ENCODE measurements at places on chromosomes 2 and 18.
A peak's percentile ranks its signal among the peaks of the same experiment; 100 is the strongest.

GRCh38 chr2:219129589-219129988 is 31.0 kb downstream of the NHEJ1 start:
- DNase-seq: no peak

DNA sequence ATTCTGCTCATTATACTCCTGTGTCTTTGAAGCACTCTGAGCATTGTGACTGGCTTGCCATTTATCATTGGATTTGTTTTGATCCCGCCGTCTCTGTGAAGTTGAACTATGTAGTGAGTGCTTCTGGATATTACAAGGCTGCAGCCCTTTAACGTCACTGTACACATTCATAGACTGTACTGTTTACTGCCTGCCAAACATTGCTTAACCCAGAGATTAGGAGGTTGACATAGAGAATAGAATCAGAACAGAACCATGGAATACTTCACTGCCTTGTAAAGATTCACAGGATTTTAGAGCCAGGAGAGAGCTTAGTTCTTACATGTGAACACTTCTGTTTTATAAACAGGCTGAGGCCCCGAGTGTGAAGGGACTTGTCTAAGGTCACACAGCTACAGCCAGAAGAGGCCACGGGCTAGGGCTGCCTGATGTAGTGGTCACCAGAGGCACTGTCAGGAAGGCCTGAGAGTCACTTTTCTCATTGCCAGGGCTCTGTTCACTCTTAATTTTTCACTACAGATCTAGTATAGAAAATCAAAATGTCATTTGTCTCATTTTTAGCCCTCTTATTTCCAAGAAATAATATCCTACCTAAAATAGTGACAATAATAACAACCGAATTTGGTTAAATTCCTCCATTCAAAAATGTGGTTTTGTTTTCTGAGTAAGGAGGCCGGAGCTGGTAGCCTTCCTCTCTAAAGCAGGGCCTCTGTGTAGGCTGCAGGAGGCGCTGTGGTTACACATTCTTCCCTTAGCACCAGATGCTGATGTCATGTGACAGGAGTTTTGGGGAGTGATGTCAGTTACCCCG is 87.9 kb downstream of the UGGT1 start:
- DNase-seq: peak; percentile 76

GRCh38 chr2:41283079-41283775 is 764.6 kb upstream of the PKDCC start:
- no peak for DNase-seq

- peak; percentile 70 for DNase-seq
Observed at GRCh38 chr2:237500681-237501424, 13.8 kb downstream of the MLPH start.

DNA sequence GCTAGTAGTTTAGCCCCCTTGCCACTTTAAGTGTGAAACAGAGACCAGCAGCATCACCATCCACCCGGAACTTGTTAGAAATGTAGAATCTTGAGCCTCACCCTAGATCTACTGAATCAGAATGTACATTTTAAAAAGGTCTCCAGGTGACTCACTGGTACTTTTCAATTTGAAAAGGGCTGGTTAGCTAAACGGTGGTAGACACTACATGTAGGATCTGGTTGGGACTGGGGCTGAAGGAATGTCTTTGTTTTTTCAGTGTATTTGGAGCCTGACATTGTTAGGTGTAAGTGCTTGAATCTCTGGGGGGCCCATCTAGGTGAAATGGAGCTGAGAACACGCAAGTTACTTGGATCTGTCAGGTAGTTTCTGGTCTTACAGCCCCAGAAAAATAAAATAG is 44.0 kb upstream of the XPO1 start:
- no peak for DNase-seq

DNA sequence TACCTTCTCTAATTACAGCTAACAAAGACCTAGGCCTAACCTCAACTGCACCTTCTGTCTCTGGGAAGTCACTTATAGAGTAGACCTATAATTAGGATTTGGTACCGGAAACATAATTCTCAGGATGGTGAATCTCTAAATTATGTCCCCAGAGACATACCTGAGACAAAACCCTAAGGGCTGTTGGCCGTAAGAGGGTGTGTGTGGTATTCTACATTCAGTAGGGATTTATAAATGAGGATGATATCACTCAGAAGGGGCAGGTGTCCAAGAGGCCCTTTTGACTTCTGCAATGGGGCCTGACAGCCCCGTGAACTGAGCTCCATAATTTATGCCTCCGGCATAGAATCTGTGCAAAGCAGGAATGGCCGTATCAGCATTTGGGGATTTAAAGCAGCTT is 13.5 kb upstream of the DARS1 start:
- DNase-seq: no peak

DNA sequence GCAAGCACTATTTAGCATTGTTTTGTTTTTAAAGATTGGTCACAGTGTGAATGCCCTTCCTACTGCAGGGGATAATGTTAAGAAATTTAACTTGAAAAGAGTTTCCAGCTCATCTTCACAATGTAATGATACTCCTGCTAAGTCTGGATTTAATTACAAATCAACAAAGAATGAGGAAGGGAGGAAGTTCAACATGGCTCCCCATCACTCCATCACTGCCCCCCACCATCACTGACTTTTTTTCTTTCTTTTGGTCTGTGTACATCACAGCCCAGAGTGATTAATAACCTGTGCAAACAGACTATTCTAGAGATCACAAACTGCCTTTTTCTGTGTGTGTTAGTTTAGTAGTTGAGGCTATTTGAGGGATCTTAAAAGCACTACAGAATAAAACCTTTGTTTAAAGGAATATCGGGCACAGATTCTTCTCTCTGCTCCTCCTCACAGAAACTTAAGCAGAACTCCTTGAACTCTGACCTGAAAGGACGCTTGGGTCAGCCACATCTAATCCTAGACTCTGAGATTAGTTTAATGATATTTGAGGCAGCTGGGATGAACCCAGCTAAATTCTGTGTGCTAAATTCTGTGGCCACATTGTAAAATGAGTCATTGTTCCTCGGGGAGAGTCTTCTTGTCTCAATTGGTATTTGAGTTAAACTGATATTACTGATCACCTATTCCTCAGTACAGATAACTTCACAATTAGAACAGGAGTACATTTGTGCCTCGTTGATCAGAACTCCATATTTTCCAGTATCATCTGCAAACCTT is 47.8 kb downstream of the SATB2 start:
- DNase-seq: no peak

- DNase-seq: peak; percentile 80
Observed at GRCh38 chr18:623761-624620, 27.2 kb downstream of the CLUL1 start.

DNA sequence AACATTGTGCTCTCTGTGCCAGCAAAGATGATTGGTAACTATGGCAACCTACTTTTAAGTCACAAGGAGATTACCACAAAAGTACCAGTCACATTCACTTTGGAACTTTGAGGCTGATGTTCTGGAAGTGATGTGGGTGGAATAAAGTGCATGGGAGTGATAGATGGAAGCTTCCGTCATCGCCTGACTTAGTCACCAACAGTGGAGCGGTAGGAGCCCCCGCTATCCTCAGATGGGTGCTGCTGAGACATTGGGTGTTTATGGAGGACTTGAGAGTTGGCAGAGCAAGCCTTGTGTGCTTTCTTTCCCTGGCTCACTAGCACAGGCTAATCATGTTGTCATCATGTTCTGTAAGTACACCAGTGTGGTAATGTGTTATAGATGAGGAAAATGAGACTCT is 4.6 kb downstream of the PPP1R7 start:
- DNase-seq: no peak

- peak; percentile 81 for DNase-seq
Observed at GRCh38 chr18:12658426-12659138, 675 bp upstream of the SPIRE1 start.

DNA sequence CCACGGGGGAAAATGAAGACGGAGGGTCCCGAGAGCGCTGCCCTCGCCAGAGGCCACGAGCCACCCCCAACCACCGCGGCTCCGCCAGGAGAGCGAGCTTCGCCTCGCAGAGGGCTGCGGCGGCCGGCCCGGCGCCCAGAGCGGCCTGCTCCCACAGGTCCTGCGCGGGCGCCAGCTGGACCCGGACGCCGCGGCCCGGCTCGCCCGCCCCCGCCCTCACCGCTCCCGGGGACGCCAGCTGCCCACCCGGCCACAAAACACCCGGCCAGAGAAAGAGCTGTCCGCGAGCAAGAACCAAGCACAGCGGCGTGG is 709 bp downstream of the PTPN2 start:
- DNase-seq: no peak

DNA sequence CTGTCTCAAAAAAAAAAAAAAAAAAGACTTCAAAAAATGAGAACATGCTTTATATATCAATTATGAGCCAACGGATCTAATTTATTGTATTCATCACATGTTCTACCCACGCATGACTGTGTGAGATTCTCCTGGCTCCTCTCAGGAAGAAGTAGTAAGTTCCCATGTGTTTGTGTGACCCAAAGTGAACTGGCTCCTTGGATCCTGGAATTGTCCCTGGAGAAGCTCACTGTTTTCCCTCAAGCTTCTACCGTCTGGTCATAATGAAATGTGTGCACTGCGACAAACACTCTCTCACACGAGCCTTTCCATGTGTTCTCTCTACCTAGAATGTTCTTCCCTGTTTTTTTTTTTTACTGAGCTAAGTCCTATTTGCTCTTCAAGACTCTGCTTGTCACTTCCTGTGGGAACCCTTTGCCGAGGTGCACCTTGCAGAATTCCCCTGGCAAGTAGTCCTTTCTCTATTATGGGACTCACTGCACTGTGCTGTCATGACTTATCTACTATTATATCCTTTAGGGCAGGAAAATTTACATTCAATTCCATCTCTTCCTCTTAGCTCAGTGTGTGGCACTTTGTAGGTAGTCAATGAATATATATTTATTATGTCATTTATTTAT is 83.2 kb upstream of the THOC1 start:
- DNase-seq: no peak

GRCh38 chr2:235383272-235383843 is 110.5 kb upstream of the AGAP1 start:
- DNase-seq: no peak

DNA sequence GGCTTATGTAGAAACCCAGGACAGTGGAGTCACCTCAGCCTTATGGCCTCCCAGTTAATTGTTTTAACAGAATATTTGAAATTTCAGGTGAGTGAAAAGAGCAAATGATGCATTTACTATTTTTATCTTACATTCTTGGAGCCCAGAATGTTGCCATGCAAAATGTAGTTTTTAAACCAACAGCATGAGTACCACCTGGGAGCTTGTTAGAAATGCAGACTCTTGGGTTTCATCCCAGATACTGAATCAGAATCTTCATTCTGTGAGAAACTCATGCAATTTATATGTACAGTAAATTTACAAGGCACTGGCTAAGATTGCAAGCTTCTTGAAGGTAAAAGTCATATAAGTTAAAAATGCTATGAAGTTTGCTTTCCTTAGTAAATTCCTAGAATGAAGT is 654.5 kb upstream of the CDH2 start:
- DNase-seq: no peak

GRCh38 chr2:10224734-10225133 is 78.0 kb upstream of the HPCAL1 start:
- no peak for DNase-seq

DNA sequence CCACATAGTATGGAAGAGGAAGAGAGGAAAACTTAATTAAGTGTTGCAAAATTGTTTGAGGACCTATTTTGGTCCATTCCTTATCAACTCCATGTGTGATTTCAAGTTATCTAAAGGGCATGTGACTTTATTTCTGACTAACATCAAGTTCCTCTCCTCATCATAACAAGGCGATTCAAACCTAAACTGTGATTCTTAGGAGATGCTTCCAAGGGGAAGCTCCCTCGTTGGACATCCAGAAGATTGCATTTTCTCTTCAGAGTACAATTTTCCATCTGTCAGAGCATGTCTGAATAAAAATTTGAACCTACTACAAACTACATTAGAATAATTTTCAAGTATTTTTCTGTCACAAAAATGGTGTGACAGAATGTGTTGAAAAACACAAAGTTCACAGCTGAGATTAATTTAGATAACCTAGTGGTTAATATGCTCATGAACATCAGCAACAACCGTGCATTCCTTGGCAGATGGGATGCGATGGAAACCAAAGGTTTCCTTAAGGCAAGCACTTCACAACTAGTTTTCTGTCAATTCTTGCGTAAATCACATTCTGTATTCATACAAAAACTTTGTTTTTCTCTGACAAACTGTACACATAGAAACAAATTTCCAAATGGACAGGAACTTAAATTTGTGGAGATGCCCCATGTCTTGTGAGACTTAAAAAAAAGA is 4.2 kb downstream of the SFT2D3 start:
- DNase-seq: peak; percentile 52

DNA sequence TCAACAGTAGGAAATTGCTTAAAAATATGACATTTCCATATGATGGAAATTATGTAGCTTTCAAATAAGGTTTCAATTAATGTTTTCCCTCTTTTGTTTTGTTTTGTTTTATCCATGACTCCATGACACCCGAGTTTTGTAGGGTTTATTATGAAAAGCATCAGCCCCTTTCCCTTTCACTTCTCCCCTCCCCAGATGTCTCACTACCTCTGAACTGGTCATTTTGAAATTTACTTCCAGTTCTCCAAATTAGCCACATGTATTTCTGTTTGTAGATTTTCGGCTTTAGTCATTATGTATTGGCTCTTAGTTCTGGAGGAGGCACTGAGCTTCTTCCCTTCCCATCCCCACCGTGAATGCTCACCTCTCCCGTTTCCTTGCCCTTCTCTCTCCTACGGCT is 18.6 kb upstream of the VPS4B start:
- DNase-seq: peak; percentile 86

DNA sequence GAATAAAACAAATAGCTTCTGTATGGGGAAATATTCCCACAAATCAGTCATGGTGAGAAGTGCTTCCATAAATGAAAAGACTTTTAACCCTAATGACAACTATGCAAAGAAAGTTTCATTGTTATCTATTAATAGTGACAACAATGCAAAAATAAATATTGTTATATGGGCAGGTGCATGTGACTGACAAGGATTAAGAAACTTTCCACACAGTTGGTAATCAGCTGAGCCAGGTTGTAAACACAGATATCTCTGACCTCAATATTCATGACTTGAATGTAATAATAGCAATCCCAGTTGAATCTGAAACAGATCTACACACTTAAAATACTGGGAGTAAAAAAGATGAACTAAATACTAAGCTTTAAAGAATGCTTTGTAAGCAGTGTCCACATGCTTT is 517.0 kb upstream of the SOX11 start:
- no peak for DNase-seq

DNA sequence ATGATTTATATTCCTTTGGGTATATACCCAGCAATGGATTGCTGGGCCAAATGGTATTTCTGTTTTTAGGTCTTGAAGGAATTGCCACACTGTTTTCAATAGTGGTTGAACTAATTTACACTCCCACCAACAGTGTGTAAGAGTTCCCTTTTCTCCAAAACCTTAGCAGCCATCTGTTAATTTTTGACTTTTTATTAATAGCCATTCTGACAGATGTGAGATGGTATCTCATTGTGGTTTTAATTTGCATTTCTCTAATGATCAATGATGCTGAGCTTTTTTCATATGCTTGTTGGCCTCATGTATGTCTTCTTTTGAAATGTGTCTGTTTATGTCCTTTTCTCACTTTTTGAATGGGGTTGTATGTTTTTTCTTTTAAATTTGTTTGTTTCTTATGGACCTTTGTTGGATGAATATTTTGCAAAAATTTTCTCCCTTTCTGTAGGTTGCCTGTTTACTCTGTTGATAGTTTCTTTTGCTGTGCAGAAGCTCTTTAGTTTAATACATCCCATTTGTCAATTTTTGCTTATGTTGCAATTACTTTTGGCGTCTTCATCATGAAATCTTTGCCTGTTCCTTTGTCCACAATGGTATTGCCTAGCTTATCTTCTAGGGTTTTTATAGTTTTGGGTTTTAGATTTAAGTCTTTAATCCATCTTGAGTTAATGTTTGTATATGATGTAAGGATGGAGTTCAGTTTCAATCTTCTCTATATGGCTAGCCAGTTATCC is 119.7 kb upstream of the XIRP2 start:
- DNase-seq: no peak
